ENCODE measurements at places on chromosomes 12 and 14. TPM values are rescaled to one million over a fixed set of nuclear protein-coding genes. Genes with fewer than 3 reads are reported as not detected.
A peak's percentile ranks its signal among the peaks of the same experiment; 100 is the strongest.

FGFR1OP2 gene
- polyA plus RNA-seq = 51.5 TPM

SLCO1C1 gene
- 0.39 TPM for polyA plus RNA-seq

ACIN1 gene
- polyA plus RNA-seq = 364 TPM

RAD51AP1 gene
- 29.0 TPM for polyA plus RNA-seq

NINJ2 gene
- polyA plus RNA-seq = 0.76 TPM

MYF5 gene
- polyA plus RNA-seq = not detected

TC2N gene
- 8.1 TPM for polyA plus RNA-seq

KRT82 gene
- polyA plus RNA-seq = not detected

GRCh38 chr14:91885113-91885712 is 17.9 kb upstream of the TC2N start:
- DNase-seq = no peak

GRCh38 chr14:69137843-69138535 is 14.9 kb downstream of the DCAF5 start:
- DNase-seq = no peak

GRCh38 chr12:22238211-22238610 is 96.3 kb downstream of the ST8SIA1 start:
- DNase-seq = no peak

GRCh38 chr14:104080376-104081260 is 4.9 kb upstream of the ASPG start:
- DNase-seq = no peak

DNA sequence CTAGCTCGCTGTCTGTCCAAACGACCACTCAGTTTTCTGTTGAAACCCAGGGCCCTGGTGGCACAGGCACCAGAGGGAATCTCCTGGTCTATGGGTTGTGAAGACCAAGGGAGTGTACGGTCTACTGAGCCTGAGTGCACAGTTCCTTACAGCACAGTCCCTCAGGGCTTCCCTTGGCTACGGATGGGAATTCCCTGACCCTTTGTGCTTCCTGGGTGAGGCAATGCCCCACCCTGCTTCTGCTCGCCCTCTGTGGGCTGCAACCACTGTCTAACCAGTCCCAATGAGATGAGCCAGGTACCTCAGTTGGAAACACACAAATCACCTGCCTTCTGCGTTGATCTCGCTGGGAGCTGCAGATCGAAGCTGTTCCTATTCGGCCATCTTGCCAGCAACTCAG is 22.6 kb downstream of the GPHN start:
- DNase-seq = no peak

DNA sequence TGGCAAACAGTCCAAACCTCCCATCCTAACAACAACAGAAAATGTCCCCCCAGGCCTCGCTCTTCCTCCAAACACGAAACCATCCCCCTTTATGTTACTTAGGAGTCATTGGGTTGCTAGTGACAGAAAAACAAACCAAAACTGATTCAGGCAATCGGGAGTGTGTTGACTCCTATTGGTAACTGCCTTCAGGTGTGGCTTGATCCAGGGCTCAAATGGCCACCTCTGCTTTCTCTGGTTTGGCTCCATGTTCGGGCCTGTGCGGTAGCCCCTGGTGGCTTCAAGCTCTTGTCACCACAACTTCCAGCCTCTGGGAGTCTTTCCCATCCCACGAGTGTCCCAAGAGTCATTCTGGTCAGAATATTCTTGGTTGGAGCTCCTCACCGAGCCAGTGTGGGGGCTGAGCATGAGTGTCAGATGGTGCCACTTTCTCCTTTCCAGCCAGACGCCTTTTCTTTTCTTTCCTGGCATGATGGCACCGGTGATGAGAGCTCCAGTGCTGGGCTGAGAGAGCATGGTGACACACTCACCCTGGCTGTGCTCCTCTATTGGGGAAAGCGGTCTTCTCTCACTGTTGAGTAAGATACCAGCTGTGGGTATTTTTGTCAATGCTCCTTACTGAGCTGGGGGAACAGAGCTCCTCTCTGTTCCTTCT is 38.6 kb downstream of the NOC4L start:
- DNase-seq = no peak

DNA sequence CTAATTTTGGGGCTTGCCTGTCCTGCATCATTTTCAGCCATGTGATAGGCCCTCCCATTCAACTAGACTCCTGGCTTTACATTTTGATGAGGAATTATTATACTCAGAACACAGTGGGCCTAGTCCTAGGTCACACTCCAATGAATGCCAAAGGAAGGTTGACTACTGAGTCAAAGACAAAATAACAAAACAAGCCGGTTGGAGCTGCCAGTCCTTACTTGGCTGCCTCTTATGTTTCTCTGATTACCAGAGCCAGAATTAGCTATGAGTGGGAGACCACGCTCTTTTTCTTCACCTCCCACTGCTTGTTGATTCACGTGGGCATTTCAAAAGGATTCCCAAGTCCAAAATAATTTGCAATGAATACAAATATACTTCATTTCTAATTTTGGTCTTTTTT is 78.1 kb upstream of the USP44 start:
- DNase-seq = no peak

DNA sequence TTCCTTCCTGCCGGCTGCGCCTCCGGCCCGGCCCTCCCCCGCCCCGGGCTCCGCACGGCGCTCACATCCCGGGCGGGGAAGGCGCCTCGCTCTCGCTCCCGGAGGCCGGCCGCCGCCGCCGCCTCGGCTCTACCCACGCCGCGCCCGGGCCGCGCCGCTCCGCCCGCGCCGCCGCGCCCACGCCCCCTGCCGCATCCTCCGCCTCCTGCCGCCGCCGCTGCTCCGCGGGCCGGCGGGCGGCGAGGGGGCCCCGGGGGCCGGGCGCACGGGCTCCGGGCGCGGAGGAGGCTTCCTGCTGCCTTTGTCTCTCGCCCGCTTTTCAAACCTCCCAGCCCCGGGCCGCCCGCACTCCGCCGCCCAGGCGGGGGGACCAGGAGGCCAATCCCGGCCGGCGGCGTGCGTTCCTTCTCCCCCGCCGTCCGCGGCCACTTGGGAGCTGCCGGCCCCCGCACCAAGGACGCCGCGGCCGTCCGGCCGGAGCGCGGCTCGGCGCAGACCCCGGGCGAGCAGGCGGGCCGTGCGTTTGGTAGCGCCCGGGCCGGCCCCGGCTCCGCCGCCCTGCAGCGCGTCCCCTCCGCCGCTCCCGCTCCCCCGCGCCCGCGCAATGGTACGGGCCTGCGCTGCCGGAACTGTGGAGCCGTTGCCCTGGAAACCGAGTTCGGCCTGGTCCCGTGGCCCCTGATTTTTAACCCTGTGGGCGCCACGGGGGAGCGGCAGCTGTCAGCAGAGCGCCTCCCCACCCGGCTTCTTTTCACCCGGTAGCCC is at the start of gene FBXL14:
FBXL14 (minus strand) TSS at position 321 of the 765 bp plus-strand sequence. CDS start 515 bp downstream, outside the sequence.
- DNase-seq = peak; percentile 87

DNA sequence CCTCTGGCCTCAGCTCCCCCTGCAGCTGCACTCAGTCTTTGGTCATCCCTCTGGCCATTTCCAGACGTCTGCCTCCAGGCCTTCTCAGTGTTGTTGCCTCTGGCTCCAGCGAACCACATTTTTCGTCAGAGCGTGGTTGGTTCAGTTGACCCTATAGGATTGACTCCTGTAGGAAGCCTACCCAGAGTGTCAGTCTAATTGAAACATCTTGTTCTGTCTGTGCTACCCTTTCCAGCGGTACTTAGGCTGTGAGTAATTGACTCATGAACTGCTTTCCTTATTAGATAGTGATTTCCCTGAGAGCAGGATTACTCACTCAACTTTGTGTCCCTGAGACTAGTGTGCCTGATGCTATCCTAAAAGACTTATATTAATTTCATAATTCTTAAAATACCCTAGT is 373.2 kb downstream of the ATP23 start:
- DNase-seq = no peak

- DNase-seq = peak; percentile 33
Measured at GRCh38 chr12:13147688-13148484, 44.4 kb upstream of the GSG1 start.

DNA sequence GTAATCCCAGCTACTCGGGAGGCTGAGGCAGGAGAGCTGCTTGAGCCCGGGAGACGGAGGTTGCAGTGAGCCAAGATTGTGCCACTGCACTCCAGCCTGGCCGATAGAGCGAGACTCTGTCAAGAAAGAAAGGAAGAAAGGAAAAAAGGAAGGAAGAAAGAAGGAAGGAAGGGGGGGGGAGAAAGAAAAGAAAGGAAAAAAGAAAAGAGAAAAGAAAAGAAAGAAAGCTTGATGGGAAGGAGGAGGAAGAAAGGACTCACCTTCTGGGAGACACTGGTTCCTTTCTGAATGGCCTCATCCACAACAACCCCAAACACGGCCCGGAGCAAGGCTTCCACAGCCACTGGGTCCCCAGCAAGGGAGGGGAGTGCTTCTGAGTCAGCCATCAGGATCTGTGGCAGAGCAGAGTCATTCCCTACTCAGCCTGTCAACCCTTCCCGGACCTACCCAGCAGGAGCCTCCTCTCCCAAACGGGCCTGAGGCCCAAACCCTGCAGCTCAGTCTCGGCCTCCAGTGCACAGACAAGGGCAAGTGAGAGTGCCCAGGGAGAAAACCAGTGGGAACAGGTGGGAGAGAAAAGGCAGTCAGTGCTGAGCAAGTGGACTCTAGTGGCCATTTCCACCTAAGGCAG is 7.3 kb upstream of the ZNF740 start:
- no peak for DNase-seq

GRCh38 chr12:26188127-26188526 is 7.2 kb upstream of the SSPN start:
- DNase-seq = no peak

DNA sequence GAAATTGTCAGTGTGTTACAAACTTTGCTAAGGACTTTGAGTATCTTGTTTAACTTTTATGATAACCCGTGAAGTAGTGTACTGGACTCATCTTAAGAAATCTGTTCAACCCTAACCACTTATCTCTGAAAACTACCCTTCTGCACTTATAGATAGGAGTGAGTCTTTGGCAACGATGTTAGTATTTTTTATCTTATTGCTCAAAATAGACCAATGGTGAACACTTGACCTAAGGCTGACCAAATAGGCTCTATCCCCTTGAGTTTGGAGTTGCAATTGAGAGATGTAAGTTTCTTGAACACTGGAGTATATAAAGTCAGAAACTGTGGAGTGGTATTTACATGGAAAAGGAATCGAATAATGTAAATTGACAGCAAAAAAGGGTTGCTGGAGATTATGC is 786.1 kb downstream of the TMTC2 start:
- DNase-seq = no peak

- DNase-seq = no peak
Measured at GRCh38 chr14:82725213-82725612, 1191.6 kb upstream of the SEL1L start.

GRCh38 chr12:99387661-99388060 is 259.9 kb upstream of the GARIN6 start:
- no peak for DNase-seq

DNA sequence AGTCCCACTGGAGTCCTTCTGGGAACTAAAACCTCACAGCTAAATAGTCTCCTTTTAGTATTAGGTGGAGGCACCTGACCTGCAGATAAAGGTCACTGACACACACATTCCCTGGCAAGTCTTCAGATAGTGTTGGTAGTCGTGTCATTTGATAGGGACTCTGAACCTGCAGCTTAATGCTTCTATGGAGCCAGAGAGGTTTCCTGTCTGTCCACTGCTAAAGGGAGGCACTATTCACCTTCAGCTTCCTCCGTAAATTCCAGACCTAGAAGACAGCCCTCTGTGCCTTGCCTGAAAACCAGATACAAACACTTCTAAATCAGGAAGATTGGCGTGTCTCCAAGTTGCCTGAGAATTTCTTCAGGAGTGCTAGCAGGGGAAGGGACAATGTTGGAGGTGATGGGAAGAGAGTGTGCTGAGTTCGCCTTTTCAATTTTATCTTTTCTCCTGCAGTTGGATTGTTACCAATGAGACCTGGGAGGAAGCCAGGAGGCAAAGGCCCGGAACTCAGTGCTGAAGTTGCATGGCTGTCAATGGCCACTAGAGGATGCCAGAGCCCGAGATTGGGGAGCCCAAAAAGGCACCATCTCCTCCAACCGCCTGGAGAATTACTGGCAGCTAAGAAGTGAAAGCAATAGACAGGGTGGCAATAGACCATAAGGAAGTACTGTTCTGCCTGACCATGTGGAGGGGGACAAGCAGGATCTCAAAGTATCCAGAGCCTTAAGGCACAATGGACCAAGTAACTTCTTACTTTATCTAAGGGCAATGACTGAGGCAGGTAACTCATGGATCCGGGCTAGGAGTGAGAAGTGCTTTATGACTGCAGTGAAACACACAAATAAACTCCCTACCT is 81.6 kb upstream of the SCAF11 start:
- peak; percentile 13 for DNase-seq

GRCh38 chr14:53493860-53494259 is 340.7 kb upstream of the DDHD1 start:
- DNase-seq = peak; percentile 4

GRCh38 chr12:31849090-31849687 is 110.0 kb upstream of the RESF1 start:
- no peak for DNase-seq

- no peak for DNase-seq
Measured at GRCh38 chr14:47020500-47020899, 368.9 kb upstream of the RPL10L start.

- no peak for DNase-seq
Measured at GRCh38 chr12:11563785-11564739, 85.4 kb upstream of the ETV6 start.

GRCh38 chr12:106332536-106332935 is 25.0 kb upstream of the POLR3B start:
- DNase-seq = no peak

Measured in left renal cortex interstitium (tissue), 4 donors.